ENCODE measurements at places on chromosomes 5 and 9. TPM values are rescaled to one million over a fixed set of nuclear protein-coding genes. Genes with fewer than 3 reads are reported as not detected.

Gene FOXI1
- not detected for total RNA-seq

Gene SPATA31C1
- not detected for total RNA-seq

Gene SLC22A4
- total RNA-seq = 0.20 TPM

Gene PTGS1
- total RNA-seq = 2.0 TPM

Gene PCDHB8
- not detected for total RNA-seq

Gene FKBP15
- total RNA-seq = 12.2 TPM

Gene TCOF1
- 9.9 TPM for total RNA-seq

Gene SOX30
- not detected for total RNA-seq

DNA sequence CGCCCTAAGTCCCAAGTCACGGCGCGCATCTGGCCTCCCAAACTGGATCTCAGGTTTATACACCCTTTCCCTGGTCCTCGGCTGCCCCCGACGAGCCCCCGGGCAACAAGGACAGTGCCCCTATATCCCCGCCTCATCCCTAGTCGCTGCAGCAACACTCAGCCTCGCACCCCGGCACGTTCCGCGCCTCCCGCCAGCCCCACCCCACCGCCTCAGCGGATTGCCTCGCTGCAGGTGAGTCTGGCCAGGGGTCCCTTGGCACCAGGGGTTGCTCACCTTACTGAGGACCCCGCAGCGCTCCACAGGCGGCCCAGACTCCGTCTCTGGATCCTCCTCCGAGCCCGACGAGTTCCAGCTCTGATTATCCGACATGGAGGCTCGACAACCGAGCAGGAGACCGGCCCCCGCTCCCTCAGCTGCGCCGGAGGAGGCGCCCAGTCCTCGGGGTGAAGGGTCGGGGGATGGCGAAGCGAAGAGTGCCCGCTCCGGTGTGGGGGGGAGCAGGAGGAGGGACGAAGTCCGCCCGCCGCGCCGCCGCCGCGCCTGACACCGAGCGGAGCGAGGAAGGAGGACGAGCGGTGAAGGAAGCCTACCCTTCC, 494 bp downstream of the CERT1 start:
- DNase-seq = peak; percentile 68

DNA sequence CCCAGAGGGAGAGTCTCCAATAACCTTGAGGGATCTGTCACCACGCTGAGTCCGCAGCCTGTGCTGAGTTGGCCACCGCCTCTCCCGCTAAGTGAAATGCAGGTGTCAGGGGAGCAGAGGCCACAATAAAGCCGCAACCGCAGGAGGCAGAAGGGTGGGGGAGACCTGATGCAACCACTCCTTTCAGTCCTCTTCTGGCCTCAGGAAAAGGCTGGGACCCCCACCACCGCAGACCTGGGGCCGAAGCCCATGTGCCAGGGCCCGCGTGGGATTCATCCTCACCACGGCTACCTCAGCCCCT, 576 bp downstream of the MAP1B start:
- DNase-seq = no peak

DNA sequence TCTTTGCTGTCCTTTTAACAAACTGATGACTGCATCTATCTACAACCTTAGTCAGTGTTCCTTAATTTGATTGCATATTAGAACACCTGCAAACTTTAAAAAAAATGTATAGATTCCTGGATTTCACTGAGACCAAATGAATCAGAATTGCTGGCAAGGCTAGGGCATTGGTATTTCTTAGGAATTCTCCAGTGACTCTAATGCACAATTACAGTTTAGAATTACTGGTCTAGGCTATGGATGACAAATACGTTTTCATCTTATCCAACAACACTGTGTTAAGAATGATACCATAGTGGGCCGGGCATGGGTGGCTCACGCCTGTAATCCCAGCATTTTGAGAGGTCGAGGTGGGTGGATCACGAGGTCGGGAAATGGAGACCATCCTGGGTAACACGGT, 545.9 kb upstream of the RIOK2 start:
- DNase-seq = no peak

GRCh38 chr5:97022898-97023297, 87.0 kb downstream of the LNPEP start:
- DNase-seq = no peak

DNA sequence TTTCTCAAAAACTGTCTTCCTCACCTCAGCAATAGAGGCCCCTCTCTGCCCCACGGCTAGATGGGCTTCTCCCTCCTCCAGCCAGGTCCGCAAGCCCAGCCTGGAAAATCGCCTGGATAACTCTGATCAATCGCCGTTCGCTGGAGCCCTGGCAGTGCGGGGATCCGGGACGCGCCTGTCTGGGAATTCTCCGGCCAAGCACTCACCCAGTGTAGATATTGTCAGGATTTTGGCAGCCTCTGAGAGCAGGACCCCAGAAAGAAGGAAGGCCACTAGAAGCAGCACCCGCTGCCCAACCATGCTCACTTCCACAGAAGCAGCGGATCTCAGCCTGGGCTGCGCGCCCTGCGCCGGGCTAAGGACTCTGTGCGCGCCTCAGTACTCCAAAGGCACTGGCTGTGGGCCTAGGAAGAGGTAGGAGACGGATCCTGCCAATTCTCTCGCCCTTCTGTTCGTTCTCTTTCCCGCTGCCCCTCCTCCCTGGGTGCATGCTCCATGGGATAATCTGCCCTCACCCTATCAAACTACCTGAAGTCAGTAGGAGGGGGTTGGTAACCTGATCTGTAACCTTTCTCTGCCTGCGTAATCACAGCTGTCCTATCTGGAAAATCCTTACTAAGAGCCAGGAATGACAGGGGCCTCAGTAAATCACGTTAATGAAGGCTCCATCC, at the start of gene UGT3A1:
TSS of gene UGT3A1 (minus strand) at position 450 of the 671 bp plus-strand sequence. CDS start at position 300, 150 bp downstream.
- peak; percentile 90 for DNase-seq

DNA sequence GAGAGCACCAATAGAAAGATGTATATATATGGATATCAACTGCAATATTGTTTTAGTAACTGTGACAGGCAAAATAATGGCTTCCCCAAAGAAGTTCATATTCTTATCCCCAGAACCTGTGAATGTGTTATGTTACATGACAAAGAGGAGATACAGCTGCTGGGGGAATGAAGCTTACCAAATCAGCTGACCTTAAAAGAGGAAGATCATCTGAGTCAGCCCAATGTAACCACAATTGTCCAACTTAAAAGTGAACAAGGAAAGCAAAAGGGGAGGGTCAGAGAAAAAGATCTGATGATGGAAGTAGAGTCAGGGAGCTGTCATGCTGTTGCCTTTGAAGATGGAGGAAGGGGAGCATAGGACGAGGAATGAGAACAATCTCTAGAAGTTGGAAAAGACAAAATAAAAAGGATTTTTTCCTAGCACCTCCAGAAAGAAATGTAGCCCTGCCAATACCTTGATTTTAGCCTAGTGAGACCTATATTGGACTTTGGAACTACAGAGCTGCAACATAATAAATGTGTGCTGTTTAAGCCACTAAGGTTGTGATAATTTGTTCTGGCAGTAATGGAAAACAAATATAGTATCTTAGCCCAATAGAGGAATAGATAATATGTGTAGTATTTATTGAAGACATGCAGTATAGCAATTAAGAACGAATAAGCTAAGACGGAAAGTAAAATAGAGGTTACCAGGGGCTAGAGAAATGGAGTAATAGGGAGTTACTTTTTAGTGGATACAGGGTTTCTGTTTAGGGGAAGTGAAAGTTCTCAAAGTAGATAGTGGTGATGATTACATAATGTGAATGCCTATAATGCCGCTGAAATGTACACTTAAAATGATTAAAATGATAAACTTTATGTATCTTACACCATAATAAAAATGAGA, 115.9 kb downstream of the PIK3R1 start:
- no peak for DNase-seq

DNA sequence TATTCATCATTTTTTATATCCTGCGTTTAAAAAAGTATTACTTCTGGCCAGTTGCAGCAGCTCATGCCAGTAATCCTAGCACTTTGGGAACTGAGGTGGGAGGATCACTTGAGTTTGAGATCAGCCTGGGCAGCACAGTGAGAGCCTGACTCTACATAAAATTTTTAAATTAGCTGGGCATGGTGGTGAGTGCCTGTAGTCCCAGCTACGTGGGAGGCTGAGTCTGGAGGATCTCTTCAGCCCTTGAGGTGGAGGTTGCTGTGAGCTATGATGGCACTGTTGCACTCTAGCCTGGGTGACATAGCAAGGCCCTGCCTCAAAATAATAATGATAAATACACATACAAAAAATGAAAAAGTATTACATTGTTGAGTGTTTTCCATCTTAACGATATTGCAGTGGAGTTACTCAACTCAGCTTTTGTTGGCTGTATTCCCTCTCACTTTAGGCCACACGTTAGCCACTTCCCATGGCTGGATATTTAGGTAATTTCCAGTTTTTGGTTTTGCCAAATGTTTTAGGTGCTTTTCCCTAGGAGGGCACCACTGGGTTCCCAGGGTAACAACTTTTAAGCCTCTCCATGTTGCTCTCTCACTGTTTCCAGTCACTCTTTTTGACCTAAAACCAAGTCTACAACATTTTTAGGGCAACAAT, 20.6 kb downstream of the SHB start:
- no peak for DNase-seq

GRCh38 chr5:7868773-7869473, at the start of the genes FASTKD3 and MTRR:
Gene FASTKD3 (minus strand): TSS chr5:7869031. CDS start chr5:7868083, 948 bp downstream.
Gene MTRR (plus strand): TSS chr5:7869148. CDS start chr5:7870795, 1,647 bp downstream.
- peak; percentile 96 for DNase-seq

- no peak for DNase-seq
Measured at GRCh38 chr5:139473105-139473504, 2.3 kb downstream of the SMIM33 start.

Measured in left lobe of liver (tissue), 2 donors.